ENCODE measurements at places on chromosomes 5 and 9.

DNA sequence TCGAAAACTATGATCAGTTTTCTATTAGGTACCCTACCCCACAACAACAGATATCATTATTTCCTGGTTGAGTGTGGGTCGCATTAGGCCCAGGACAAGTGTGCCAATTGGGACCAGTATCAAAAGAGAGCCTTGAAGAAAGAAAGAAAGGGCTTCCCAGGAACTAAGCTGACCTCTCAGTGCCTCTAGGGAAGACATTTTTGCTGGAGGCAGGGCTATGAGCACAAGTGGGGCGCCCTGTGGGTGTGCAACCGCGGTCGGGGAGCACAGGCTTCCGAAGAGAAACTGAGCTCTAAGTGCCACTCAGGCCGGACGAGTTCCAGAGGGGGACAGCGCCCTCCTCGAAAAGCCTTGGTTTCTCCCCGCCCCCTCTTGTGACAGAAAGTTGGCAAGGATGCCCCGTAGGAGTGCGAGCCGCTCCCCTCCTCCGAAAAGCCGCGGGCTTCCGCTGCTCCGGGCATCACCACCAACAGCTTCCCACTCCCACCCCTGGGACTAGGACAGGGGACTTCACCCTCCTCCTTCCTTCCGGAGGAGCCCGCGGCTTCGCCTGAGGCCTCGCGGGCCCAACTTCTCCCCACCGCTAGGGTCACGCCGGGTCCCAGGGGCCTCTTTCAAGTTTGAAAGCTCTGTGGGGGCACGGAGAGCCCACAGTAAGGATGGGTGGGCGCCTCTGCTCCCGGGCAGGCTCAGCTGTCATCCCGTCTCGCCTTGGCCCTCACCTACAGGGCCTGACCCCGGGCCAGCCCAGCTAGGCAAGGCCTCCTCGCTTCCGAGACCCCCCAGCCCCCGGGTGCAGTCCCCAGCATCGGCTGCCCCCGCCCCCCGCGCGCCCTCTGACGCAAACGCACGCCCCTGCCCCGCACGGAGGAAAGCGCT lies 2.0 kb downstream of the NR2F1-AS1 start:
- DNase-seq, result peak; percentile 73

DNA sequence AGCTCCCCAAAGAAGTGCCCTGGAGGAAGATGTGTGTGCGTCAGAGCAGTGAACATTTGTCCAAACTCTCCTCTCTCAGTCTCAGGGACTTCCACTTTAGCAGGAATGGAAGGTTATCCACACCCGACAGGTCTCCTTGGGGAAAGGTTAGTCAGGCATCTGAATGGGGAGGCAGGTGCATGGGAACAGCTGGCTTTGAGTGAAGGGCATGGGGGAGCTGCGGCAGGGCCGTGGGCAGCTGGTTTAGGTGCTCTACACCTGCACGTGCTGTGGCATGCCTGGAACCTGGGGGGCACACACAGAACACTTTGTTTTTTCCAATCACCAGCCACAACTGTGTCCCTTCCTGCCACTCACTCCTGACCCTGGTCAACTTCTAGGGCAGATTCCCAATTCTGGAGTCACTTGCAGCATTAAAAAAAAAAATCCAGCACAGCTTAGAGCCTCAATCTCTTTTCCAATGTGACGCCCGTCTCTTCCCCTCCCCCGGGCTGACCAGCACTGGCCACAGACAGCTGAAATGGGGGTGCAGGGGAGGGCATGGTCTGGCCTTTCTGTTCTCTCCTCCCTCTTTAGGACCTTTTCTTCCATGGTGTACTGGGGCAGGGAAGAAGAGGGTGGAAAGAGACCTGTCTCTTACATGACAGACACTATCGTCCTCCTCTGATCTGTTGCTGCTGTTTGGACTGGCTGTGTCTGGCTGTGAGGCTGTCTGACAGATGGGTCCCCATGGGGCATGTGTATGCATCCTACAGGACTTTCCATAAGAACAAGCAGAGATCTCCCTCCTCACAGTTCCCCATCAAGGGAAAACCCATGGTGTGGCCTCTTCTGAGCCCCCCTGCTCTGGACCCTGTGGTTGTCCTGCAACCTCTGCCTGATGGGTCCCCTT lies 9.5 kb upstream of the IL3 start:
- no peak for DNase-seq

- DNase-seq, result no peak
These were observed 59.0 kb upstream of the MSX2 start for GRCh38 chr5:174665347-174665746.

- DNase-seq, result no peak
These were observed 70.8 kb upstream of the VCAN start for GRCh38 chr5:83400701-83401100.

- DNase-seq, result no peak
These were observed 222.9 kb upstream of the FTMT start for GRCh38 chr5:121628783-121629182.

GRCh38 chr9:137445930-137446431 lies 4.8 kb upstream of the ENTPD8 start:
- no peak for DNase-seq

- DNase-seq, result no peak
These were observed 124.8 kb downstream of the COL23A1 start for GRCh38 chr5:178465228-178465860.

- DNase-seq, result peak; percentile 92
These were observed 10.0 kb downstream of the S1PR3 start for GRCh38 chr9:89000973-89001916.

GRCh38 chr5:149583394-149583793 lies 2.1 kb downstream of the ARHGEF37 start:
- DNase-seq, result no peak

GRCh38 chr9:132498531-132499210 lies 83.7 kb upstream of the BARHL1 start:
- no peak for DNase-seq

- no peak for DNase-seq
These were observed 16.1 kb upstream of the ZNF462 start for GRCh38 chr9:106846857-106847256.

DNA sequence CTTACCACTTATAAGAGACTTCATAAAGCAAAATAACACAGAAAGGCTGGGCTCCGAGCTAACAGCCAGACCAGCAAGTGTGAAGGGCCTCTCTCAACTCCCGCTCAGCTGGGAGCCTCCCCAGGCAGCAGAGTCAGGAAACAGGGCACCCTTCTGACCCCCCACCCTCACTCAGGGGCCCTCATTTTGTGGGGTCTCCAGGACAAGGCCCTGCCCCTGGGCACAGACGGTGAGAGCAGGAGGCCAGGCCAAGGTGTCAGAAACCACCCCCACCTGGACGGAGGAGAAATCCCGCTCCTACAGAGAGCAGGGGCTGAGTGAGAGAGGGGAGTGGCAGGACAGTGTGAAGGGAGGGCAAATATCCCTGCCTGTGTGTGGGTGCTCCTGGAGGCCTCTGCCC lies 135.8 kb upstream of the FOXD4L5 start:
- DNase-seq, result no peak

- DNase-seq, result no peak
These were observed 515 bp downstream of the LCP2 start for GRCh38 chr5:170296935-170297588.

- no peak for DNase-seq
These were observed 628.7 kb upstream of the ZNF608 start for GRCh38 chr5:125375143-125375542.

DNA sequence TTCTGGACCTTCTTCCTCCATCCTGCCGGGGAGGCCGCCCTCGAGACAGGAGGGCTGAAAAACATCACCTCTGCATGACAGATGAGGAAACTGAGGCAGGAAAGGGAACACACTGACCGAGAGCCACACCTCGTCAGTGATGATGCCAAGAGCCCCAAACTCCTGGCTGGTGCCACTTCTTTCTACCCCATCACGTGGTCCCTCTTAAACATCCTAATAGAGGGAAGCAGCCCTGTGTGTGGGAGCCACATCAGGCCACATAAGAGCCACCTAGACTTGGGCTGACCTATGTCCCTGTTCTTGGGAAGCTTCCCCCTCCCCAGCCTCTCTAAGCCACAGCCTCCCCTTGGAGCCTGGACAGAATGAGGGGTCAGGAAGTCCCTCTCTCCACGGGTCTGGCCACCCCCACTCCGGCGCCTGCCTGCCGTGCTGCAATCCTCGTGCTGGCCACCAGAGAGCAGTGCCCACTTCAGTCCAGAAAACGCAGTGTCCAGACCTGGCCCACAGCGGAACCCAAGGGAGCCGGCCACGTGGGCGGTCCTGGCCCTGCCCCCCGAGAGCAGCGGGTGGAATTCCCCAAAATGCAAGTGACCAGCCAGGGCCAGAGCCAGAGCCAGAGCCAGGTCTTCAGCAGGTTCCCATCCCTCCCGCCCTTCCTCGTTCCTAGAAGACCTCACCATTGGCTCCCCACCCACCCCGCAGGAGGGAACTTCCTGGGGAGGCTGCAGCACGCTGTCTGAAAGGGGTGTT lies 54.7 kb upstream of the SARDH start:
- peak; percentile 36 for DNase-seq

- no peak for DNase-seq
These were observed 6.0 kb upstream of the FXN start for GRCh38 chr9:69029535-69029934.

GRCh38 chr5:12284604-12285003 lies 380.4 kb upstream of the CTNND2 start:
- DNase-seq, result no peak

- peak; percentile 66 for DNase-seq
These were observed 118.0 kb downstream of the ESM1 start for GRCh38 chr5:54867310-54867944.

- DNase-seq, result peak; percentile 81
These were observed 998 bp upstream of the FGF18 start for GRCh38 chr5:171418316-171418981.

DNA sequence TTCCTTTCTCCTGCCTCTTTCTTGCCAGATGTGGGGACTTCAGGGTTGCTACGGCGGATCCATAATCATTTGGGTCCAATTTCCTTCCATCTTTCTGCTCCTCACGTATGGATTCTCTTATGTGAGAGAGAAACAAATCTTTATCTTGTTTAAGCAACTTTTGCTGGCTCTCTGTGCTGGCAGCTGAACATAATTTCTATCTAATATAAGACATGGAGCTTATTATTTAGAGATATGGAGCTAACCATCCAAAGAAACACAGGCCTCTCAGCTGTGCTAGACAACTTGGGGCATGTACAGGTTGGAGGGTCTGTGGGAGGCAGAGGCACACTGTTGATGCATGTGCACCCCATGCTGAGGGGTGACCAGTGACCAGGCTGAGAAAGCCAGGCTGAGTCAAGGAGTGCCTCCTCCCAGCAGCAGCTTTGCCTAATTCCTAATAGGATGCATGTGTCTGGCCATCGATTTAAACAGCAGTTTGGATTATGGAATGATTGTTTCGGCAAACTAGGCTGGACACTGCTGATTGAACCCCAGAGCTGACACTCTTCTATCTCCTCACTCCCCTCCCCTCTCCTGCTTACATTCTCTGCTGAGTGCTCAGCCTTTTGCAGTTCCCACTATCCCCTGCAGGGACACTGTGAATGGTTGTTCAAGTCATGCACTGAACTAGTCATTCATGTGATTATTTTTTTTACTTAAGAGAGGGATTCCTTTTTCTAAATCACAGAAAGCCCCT lies 195.8 kb downstream of the ERCC6L2 start:
- DNase-seq, result no peak

GRCh38 chr9:90926936-90927335 lies 125.3 kb downstream of the SYK start:
- DNase-seq, result no peak

GRCh38 chr9:137482094-137482781 lies 23.1 kb upstream of the NSMF start:
- no peak for DNase-seq

DNA sequence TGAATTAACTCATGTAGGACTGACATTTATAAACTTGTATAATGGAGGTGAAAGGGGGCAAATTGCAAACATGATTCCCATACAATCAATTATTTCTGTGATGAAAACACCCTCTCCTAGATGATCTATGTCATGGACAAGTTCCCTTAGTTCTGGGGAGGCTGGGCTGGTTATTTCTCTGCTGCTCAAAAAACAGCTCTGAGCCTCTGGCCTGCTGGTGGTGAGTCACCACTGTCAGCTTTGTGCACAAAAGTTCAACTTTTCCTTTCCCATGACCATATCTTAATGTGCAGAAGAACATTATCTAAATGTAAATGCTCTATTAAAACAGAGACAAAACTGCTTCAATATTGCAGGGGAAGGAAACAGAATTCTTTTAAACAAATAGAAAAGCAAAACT lies 85.0 kb downstream of the HMHB1 start:
- DNase-seq, result no peak

DNA sequence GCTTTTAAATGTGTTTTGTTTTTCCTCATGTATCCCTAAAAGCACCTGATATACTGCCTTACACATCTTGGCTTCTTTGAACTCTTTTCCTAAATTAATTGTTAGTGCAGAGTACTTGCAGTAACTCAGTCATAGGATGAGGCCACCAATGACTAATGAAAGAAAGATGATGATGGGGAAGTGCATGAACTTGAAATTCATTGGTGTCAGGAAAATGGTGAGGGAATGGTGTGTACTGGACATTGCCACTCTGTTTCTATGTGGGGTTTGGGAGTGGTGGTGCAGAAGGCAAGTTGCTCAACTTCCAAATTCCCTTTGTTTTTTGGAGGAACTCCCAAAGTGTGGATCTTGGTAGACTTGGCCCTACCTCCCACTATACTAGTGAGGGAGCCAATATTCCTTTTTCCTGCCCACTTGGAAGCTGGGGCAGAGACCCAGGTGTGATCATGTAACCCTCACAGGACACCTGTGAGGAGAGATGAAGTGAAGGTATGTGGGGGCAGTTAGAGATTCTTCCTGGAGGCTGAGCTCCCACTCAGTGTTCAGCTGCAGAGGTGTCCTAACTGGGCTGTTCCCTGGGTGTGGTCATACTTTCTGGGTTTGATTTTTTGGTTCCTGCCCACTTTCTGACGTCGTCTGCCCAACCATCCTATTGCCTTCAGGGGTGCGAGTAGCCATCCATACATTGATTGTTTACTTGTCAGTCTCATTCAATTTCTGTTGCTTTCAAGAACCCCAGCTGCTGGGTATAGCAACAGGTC lies 298.5 kb downstream of the MAST4 start:
- DNase-seq, result no peak

DNA sequence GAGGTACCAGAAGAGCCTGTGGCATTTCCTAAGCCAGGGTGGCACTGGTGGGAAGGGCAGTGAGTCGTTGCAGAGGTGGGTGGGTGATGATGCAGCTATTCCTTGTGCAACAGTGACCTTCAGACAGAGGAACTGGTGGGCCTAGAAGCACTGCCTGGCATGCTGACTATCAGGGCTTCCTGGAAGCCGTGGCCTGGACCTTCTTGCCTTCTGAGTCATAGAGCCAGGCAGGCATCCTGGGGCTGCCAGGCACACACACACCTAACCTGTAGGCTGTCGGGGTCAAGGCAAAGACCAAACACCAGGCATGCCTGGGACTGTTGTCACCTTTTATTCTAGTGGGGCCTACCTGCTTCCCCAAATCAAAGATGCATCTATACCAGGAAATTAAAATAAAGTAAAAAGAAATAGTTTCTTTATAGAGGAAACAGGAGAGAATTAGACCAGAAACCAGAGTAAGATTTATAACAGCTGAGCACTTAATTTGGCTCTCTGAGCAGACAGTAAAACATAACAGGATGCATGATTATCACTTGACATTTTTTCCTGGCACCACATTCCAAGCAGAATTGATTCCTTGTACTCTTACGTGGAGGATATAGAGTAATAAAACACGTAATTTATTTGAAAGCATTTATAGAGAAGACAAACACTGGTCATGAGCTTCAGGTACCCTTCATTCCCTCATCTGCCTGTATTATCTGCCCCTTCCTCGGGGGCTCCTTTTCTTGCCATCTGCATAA lies 25.1 kb downstream of the NANS start:
- DNase-seq, result no peak
